Thyroid gland (tissue), 4 donors: ENCODE measurements at places on chromosomes 7 and 10. TPM values are rescaled to one million over a fixed set of nuclear protein-coding genes. Genes with fewer than 3 reads are reported as not detected.

Gene HMX3
- total RNA-seq, result not detected

Gene NEURL1
- total RNA-seq, result not detected

Gene CASTOR2
- 10.5 TPM for total RNA-seq

Gene CRPPA
- total RNA-seq, result 4.0 TPM

Gene SPDYE8
- not detected for total RNA-seq

Gene GLI3
- 14.4 TPM for total RNA-seq
